ENCODE measurements at places on chromosomes 4 and X.

DNA sequence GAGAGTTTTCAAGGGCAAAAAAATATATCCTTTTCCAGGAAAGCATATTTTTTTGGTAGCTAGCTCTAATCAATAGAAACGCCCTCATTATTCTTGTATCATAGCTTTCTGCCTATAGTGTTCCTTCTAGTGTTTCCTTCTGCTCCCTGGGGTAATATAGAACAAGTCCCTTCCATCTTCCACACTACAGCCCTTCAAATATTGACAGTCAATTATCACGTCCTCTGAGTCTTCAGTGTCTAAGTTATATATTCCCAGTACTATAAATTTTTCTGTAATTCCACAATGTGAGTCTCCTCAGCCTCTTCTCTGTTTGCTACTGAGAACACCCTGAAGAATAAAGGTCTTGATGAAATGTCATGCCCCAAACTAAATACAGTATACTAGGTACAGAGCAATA, 1088.0 kb upstream of the PCDH7 start:
- no peak for DNase-seq

- no peak for DNase-seq
Measured at GRCh38 chrX:42695800-42696358, 82.1 kb downstream of the PPP1R2C start.

DNA sequence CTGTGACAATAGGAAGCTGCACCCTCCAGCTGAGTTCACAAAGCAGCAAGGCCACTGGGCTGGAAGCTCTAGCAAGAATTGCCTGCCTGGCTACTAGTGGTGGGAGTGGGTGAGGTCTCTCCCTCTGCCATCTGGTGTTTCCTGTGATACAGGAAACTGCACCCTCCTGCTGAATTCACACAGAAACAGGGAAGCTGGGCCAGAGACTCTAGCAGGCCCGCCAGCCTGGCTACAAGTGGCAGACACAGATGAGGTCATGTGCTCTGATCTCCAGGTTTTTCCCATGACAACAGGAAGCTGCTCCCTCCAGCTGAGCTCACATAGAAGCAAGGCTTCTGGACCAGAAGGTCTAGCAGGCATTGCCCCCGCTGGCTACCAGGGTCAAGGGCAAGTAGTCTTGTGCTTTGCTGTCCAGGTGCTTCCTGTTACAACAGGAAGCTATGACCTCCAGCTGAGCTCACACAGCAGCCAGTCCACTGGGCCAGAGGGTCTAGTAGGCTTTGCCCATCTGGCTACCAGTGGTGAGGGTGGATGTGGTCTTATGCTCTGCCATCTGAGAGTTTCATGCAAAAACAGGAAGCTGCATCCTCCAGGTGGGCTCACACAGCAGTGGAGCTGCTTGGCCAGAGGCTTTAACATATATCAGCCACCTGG, 41.5 kb upstream of the ZXDA start:
- no peak for DNase-seq

GRCh38 chr4:184826691-184827270, 1.0 kb upstream of the ACSL1 start:
- no peak for DNase-seq

DNA sequence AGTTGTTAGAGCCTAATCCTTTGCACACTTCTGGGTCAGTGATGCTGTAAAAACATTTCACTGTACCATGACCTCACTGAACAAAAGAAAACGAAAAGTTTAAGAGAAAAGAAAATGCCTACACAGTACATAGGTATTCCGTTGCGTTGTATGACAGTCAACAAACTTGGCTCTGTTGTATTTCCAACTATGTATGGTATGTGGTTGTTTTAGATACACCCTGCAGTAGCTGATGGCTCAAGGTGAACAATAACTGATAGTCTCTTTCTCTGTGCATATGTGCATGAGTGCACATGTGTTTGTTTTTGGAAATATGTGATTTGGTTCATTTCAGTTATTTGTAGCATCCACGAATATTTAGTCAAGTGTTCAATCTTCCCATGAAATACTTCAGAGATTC, 176.0 kb downstream of the BMPR1B start:
- no peak for DNase-seq

GRCh38 chr4:13511101-13511500, 27.0 kb upstream of the RAB28 start:
- DNase-seq, result no peak

DNA sequence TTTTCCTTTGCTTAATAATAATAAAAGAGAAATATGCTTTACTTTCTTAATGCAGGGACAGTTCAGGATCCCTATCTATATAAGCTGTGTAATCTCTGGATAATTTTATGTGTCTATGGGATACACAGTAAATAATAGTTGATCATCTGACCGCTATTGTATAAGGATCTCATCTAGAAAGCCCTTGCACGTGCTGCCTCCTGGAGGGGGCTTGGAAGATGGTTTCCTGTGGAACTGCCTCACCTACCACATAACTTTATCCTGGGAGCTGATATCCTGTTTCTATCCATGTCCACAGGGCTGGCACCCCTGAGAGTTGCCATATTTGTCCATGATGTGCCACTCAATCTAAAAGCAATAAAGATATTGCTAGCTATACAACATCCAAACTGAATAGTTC, 139.3 kb upstream of the FRMPD4 start:
- DNase-seq, result no peak

Data from NCI-H2081 treated with DMSO at 0.1 percent for 48 hours (cell line).